ENCODE measurements at places on chromosomes 16 and 17.

GRCh38 chr16:85358704-85359146 lies 246.5 kb upstream of the CIBAR2 start:
- no peak for DNase-seq

- no peak for DNase-seq
Observed at GRCh38 chr17:45656527-45657181, 127.5 kb upstream of the CRHR1 start.

GRCh38 chr16:35910409-35910808 lies 2451.0 kb downstream of the TP53TG3F start:
- DNase-seq: no peak

GRCh38 chr17:73453090-73453489 lies 141.3 kb upstream of the CDC42EP4 start:
- DNase-seq: no peak
